ENCODE measurements at places on chromosomes 7 and 10.

GRCh38 chr10:94602729-94603515 is 57.3 kb downstream of the HELLS start:
- DNase-seq: no peak

DNA sequence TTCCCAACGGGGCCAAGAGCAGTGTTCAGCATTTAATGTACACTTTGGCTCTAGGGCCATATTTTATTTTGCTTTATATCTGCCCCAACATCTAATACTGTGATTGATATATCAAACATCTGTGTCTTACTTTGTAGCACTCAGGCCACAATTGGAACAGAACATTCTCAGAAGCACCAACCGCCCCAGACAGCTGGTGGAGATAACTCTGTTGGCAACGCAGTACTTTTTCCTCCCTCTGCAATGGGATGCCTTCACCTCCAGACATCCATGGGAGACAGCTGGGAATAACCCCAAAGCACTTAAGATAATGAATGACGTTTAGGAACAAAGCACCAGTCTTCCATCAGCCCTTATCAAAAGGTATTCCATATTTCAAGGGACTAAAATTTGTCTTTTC is 57.4 kb downstream of the PIP4K2A start:
- no peak for DNase-seq

DNA sequence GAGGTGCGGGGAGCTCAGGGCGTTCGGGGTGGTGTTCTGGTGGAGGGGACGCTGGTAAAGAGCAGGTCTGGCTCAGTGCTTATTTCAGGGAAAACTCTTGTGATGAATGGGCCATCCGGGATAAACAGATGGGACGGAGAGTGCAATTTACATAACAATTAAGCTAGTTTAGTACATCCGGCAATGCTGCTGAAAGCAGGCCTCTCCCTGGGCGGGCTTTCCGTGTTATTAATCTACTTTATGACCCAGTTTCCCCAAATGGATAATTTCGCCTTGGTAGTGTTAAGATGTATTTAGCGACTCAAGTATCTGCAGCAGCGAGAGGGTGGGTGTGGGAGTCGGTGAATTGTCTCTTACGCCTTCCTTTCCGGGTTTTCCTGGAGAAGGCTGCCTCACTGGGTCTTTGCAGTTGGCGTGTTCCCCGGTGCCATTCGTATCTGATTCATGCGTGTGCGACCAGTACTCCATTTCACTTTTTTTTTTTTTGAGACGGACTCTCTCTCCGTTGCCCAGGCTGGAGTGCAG is 25.2 kb downstream of the FOXK1 start:
- DNase-seq: no peak

DNA sequence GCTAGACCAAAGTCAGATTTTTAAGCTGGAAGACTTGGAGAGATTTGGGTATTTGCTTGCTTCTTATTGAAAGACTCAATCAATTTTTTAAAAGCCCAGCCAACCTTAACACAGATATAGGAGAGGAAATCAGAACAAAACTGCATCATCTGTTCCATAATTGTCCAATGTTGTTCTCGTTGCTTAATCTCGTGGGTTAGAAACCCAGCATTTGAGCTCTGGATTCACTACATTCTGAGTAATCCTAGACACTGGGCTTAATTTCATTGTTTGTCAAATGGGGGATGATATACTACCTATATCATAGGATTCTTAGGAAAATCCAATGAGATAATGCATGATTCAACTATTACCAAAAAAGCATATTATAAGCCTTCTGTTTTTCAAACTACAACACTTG is 48.9 kb downstream of the CALD1 start:
- DNase-seq: no peak

DNA sequence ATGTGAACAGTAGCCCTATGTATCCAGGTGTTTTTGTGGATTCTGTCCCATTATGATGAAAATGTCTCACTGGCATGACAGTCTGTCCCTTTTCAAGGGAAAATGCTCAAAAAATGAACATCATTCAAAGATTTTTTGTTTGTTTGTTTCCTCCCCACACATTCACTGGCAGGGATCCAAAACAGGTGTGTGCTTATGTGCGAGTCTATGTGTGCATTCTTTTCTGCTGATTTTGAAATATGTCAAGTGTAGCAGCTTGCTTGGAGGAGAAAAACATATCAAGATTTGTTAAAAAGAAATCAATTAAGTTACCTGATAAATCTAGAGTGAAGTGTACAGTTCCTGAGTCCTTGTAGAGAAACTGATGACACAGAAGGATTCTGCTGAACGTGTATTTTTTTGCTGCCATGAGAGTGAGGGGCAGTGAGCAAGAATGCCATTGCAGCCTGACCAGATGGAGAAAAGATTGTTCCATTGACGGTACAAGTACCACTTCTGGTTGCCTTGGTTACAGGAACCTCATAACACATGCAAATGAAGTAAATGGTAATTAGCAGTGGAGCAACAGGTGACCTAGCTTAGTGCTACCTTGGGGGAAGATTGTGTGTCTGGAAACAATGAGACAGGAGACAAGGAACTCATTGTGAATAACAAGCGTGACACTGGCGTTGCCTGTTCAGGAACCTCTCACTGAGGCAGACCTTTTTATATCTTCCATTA is 277.4 kb upstream of the PHYHIPL start:
- no peak for DNase-seq

DNA sequence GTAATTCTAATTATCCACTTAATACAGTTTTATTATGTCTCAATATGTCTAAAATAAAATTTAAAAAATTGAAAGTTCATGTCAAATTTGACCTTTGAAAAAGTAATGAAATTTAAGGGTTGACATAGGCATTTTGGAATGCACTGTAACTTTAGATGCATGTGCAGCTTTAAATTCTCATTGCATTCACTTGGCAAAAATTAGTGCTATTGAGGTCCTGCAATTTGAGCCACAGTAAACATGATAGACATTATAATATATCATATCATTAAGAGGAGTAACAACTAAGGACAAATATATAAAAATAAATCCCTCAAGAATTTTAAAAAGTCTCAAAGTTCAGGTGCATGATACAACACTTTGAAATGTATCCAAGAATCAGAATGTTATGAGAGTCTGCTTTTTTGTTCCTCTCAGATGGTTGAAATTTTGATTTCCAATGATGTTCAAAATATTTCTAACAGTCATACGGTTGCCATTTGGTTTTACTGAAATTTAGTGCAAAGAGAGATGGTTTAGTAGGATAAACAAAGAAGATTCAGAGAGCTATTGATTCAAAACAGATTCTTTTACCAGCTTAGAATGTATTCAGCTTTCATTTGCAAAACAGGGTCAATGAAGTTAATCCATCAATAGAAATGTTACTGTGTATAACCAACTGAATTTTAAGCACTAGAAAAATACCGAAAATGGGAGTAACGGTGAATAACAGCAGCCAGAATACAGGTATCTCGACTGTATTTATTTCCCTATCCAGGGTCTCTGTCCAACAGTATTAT is 71.8 kb downstream of the SEMA3A start:
- no peak for DNase-seq

DNA sequence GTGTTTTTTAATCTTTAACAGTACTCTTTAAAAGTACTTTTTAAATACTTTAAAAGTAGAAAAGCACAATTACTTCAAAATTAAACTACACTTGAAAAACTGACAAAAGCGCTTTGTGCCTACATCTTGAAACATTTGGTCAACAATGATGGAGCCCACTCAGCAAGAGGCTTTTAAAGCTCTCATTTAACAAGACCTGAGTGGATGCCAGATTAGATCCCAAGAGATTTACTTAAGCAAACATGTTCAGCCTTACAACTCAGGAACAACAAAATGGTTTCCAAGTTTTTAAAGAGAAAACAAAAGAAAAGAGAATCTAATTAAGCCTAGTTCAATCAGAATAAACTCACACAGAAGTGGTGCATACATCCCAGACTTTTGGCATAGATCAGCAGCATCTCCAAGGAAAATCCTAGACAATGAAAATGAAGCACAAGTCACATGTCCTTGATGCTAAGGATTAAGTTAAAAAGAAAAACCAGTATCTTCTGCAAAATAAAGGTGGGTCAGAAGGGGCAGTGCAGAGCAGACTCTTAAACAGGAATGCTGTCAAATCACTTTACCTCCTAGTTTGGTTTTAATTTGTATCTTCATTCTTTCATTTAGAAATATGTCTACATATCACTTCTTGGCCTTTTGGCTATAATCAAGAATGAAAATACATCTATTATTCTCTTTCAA is 26.2 kb downstream of the HIBADH start:
- no peak for DNase-seq
